ENCODE measurements at places on chromosomes 5 and 9.
A peak's percentile ranks its signal among the peaks of the same experiment; 100 is the strongest.

DNA sequence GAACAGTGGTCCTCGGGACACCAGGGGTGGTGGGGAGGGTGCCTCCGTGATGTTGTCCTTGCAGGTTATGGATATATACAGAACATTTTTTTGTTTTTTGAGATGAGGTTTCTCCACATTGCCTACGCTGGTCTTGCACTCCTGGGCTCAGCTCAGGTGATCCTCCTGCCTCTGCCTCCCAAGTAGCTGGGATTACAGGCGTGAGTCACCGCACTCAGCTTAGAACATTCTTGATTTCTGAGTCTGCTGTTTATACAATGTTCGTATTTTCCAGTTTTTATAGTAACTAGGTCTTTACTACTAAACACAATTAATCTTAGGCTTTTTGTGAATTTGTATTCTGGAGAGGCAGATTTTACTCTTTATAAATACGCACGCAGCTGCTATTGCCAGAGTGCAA is 6.0 kb downstream of the PMPCA start:
- DNase-seq = no peak

DNA sequence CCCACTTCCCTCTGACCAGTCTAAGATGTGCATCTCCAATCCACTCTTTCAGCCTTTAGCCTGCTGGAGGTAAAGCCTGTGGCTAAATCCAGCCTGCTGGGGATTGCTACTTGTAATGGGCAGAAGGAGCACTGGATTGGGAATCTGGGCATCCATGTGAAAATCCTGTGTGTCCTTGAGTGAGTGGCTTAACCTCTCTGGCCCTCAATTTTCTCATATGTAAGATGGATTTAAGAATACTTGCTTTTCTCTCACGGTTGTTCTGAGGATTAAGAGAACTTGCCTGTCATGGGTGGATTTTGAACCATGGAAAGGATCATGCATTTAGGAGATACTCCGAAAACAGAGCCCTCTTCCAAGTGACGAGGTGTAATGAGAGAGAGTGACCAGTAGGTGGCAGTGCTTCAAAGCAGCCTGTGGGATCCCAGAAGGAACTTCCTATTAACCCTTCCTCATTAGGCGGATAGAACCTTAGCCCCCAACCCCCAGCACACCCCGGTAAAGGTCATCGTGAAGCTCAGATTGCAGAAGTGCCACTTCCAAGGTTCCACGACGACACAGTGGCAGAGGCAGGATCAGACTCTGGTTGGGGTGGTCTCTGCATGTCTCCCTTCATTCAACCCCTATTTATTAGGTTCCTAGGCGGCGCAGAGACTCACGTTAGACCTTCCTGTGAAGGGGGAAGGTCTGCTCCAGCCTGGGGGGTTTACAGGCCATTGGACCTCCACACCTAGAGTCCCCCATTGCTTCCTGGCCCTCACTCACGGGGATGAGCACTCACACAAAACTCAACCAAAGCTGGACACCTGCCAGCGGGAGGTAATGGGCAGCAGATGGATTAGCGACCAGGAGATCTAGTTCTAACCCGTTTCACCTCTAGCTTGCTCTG is 68.7 kb upstream of the ZNF618 start:
- DNase-seq = peak; percentile 58

DNA sequence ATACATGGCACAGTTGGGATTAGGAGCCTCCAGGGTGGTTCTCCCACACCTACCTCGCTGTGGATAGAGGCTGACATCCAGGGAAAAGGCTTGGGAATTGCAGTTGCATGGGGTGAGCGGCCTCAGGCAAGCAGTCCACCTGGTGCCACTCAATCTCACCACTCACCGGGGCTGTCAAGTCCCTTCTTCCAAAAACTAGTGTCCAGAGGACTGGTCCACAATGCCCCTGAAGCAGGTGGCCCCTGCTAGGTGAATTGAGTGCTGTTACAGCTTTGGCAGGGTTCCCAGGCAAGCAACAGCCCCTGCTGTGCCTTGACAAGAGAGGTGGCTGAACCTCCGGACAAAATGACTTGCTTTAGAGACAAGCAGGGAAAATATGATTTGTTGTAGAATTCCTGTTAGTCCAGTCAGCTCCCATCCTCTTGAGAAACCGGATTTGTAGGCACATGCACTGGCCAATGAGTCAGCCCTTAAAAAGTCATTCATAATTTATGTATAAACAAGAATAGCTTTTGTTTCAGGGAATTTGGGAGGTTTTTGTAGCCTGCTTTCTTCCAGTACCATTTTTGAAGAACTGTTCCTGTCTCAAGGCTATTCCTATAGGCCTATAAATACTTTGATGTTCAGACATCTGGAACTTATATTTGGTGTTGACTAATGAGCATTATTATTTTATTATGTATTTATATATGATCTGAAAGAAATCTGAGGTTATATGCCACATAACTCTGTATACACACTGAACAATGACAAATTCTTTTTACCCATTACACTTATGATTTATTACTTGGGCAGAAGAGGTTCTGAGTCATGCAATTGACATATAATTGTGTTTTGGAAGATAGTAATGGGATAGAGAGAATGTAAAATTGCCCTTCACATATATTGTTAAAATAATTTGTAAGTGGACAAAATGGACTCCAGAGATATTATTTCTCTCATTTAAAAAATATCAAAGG is 411.1 kb downstream of the ACTL7B start:
- no peak for DNase-seq

GRCh38 chr5:128674837-128675446 is 136.9 kb upstream of the FBN2 start:
- peak; percentile 6 for DNase-seq

DNA sequence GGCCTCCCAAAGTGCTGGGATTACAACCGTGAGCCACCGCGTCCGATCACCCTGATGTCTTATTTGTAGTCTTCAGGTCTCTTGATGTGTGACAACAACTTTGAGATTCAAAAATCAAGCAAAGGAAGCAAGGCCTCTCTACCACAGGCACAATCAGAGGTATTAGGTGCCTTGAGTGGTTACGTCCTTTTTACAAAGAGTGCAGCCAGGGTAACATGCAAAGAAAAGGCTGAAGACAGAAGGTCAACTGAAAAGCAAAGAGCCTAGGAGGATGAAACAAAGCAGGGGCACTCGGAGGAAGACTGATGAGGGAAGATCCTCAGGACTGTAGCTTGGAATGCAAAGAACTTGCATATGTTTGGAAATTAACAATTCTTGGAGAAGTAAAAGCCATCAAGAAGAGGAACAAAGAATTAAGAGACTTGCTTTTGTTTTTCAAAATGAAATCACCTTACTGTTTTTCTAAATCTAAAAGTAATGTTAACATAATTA is 362.1 kb downstream of the EBF1 start:
- DNase-seq = no peak

- no peak for DNase-seq
Measured at GRCh38 chr5:95919658-95920057, 42.0 kb downstream of the ELL2 start.

DNA sequence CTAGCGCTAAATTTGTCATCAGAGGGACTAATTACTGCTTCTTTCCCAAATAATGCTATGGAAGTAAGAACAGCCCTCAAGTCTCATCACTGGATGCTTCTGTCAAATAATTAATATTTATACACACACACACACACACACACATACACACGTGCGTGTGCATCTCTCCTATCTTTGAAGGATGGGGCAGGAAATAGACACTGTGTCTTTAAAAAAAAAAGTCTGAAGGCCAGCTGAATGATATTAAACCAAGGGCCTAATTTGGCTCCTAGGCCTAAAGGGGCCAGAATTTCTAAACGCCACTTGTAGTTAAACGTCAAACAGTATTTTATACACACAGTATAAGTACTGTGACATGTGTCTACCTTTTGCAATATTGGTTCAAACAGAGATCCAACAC is 3.3 kb downstream of the SLF1 start:
- no peak for DNase-seq

DNA sequence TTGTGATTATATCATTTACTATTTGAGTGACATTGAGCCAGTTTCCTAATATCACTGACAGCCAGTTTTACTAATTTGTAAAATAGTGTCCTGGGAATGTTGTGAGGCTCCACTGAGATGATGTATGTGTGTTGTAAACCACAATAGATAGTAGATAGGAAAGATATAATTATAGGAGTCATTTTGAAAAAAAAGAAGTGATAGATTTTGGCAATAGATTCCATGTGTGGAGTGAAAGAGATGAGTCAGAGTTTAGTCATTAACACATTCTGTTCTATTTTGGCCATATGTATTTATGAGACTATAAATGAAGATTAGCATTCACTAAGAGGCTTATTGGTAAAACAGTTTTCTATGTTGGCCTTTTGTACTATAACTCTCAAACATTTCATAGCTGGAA is 388.2 kb downstream of the FAM170A start:
- no peak for DNase-seq

DNA sequence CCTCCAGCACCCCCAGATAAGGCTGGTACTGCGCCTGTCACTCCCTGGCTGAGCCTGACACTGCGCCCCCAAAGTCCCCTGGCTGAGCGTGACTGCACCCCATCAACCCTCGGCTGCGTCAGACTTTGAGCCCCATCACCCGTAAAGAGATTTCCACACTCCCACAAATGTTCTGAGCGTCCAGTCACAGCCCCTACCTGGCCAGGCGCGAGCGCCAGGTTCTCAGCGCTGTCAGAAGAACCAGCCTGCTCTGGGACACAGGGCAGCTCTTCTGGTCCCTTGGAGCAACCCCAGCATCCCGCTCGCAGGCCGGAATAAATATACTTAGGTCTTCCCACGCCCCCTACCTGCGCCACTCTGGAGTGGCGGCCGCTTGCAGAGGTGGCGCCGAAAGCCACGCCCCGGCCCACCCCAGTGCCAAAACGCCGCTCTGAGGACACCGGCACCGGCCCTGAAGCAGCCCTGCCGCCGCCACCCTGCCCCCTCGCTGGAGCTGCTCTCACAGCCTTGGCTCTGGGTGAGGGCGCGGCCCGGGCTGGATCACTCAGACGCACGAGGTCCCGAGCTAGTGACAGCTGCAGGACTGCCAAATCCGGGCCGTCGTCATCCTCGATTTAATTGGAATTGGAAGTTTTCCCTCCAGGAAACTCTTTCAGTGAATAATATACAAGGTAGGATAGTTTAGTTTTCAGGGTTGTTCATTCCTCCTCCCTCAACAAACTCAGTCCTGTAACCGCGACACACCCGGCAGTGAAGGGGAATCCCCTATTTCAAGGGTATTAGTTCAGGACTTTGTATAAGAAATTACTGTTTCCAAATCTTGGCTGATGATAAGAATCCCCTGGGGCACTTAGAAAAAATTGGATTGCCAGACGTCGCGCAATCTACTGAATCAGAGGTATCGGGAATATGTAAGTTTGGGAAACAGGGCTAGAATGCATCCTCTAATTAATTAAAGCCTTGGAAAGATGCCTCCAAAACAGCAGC is 1.2 kb upstream of the CEMIP2 start:
- DNase-seq = peak; percentile 89

- DNase-seq = no peak
Measured at GRCh38 chr9:128409978-128410377, 10.7 kb upstream of the CERCAM start.

DNA sequence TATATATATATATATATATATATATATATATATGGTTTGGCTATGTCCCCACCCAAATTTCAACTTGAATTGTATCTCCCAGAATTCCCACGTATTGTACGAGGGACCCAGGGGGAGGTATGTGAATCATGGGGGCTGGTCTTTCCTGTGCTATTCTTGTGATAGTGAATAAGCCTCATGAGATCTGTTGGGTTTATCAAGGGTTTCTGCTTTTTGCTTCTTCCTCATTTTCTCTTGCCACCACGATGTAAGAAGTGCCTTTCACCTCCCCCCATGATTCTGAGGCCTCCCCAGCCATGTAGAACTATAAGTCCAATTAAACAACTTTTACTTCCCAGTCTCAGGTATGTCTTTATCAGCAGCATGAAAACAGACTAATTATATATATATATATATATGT is 52.3 kb upstream of the ADAMTS2 start:
- DNase-seq = no peak

GRCh38 chr9:75921391-75922127 is 31.1 kb downstream of the PCSK5 start:
- no peak for DNase-seq

- no peak for DNase-seq
Measured at GRCh38 chr5:82622205-82622604, 344.1 kb upstream of the RPS23 start.

DNA sequence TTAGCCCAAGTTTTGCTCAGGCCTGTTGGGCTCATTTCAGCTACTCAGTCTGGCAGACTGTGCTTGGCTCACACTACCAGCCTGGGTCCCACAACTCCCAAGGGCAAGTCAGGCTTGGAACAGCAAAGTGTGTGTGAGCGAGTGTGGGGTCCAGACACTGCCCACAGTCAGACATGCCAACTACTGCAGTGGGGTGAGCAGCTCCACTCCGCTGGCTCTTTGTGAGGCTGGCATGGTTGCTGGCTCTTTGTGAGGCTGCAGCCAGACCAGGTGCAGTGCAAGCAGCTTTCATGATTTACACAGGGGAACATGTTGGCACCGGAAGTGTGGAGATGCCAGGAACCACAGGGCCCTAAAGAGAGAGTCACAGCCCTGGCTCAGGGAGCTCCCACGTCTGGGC is 606.7 kb upstream of the FAM174A start:
- DNase-seq = no peak

GRCh38 chr5:1033606-1034420 is 25.2 kb downstream of the NKD2 start:
- DNase-seq = no peak

- peak; percentile 23 for DNase-seq
Measured at GRCh38 chr9:138022121-138022741, 144.6 kb downstream of the CACNA1B start.

DNA sequence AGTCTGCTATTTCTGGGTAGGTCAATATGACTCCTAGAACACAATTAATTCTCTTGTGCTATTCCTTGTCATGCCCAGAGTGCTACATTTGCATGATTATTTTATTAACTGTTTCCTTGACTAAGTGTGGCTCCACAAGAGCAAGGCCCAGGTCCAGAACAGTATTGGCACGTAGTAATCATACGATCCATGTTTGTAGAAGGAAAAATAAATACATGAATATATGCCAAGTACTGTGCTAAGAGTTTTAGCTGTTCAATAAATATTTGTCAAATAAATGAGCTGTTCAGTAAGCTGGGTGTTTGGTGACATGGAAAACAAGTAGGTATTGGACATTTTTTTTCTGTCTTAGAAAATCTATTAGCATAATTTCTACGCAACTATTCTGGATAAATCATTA is 995.9 kb downstream of the MAT2B start:
- no peak for DNase-seq

DNA sequence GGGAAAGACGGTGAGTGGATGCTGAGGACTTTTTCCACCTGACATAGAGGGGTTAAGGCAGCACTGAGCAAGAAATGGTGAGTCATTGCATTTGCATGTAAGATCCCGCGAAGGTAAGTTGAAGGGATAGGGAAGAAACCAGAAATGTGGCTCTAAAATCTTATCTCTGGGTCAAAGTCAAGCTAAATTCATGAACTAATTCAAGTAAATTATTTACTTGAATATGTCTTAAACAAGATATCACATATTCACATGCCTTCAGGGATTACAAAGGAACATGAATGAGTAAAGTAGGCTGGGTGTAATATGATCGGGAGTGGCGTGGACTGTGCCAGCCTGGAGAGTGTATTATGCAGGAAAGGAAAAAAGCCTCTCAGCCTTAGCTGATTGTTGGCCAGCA is 74.4 kb upstream of the EQTN start:
- no peak for DNase-seq

GRCh38 chr5:78677777-78678668 is 29.5 kb upstream of the LHFPL2 start:
- DNase-seq = no peak

- no peak for DNase-seq
Measured at GRCh38 chr9:115606838-115607237, 488.9 kb upstream of the TNC start.

GRCh38 chr5:173512637-173513435 is 103.6 kb downstream of the BOD1 start:
- DNase-seq = no peak
